ENCODE measurements at places on chromosomes 13 and 19. TPM values are rescaled to one million over a fixed set of nuclear protein-coding genes. Genes with fewer than 3 reads are reported as not detected.

DNA sequence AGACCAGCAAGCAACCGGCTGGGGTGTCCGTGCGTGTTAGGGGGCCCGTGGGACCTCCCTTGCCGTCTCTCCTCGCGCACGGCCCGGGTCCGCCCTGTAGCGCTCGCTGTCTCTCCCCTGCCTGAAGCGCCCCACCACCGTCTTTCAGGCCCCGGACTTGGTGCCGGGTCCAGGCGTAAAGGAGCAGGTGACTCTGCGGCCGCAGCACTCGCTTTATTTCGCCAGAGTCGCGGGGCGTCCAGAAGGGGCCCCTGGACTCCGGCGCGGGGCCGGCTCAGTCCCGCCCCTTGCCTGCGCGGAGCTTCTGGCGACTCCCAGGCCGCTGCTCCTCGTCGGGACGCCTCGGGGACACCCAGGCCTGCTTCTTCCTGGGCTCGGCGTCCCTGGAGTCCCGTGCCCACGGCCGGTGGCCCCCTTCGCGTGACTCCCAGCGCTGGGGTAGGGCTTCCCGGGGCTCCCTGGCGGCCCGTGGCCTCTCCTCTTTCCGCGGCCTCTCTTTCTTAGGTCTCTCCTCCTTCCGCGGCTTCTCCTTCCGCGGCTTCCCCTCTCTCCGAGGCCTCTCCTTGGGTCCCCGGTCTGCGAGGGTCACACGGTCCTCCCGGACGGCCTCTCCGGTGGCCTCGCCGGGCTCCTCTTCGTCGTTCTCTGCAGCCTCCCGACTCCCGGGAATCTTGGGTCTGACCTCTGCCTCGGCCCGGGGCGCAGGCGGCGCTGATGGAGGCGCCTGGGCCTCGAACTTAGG is 3.1 kb downstream of the AMH start:
- DNase-seq, result no peak

GRCh38 chr13:95954266-95954665 is 98.9 kb downstream of the UGGT2 start:
- DNase-seq, result no peak

ENOX1 gene
- total RNA-seq, result 0.51 TPM

ZNF177 gene
- total RNA-seq, result 1.2 TPM

DNA sequence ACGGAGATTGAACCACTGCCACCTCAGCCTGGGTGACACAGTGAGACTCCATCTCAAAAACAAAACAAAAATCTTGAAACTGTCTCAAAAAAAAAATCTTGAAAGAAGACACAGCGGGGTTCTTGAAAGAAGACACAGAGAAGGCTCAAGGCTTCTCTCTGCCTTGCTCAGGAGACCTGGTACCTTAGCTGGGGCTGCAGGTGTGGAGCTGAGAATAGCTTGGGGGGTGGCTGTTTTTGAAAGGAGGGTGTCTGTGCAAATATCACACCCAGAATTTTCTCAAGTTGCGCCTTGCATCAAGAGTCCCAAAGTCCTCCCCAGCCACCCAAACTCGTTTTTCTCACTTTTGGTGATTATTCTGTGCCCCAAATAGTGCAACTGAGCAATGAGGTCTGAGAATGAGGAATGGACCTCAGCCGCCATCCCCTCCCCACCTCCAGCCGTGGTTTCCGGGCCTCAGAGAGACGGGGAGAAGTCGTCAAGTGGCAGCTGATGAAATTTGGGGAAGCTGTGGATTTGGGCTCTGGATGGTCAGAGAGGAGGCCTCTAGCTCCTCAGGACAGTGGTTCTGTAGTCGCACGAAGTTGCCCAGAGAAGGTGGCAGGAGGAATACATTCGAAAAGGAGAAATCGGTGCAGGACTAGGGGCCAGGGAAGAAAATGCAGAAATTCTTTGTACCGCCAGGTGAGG is 8.8 kb downstream of the S1PR2 start:
- no peak for DNase-seq

CYP2A7 gene
- not detected for total RNA-seq

PEAK3 gene
- not detected for total RNA-seq

- DNase-seq, result no peak
Observed at GRCh38 chr19:31015778-31016177, 333.5 kb downstream of the TSHZ3 start.

KANK3 gene
- total RNA-seq, result 0.64 TPM

DNA sequence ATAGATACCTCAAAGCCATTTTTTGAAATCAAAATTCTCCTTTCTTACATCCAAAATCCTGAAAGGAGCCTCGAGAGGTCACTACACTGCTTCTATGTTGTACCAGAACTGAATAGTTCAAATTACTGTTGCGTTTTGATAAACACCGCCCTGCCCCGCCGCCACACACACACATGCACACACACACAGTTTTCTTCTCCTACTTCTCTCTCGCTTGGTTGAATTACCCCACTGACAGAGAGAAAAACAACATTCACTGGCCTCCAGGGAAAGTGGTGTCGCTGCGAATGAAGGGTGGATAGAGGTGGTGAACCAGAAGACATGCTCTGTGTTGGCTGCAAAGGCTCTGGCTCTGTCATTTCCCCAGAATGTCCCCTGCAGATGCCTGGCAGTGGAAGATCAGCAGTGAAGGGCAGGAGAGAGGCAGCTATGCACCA is 183.4 kb upstream of the RFC3 start:
- no peak for DNase-seq

DNA sequence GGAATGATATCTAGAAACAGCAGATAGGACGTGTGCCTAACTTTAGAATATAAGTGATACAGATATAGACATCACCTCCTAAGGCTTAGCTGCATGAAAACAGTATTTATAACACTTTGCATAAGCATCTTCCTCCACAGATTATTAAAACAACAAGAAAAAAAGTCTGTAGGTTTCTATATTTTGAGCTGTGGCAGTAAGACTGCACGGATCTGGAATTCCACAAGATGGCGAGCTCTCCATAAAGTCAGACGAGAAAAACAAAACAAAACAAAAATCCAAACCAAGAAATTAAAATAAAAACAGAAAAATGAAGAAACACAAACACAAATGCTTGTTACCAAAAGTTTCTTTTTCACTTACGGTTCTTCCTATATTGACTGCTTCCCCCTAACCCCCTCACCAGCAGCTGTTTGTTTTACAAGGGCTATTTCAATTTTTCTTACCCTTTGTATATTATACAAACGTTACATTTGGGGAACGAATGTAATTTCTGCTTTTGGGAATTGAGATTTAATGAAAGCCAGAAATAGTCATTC is 285.8 kb downstream of the MYO16 start:
- peak; percentile 34 for DNase-seq

DNA sequence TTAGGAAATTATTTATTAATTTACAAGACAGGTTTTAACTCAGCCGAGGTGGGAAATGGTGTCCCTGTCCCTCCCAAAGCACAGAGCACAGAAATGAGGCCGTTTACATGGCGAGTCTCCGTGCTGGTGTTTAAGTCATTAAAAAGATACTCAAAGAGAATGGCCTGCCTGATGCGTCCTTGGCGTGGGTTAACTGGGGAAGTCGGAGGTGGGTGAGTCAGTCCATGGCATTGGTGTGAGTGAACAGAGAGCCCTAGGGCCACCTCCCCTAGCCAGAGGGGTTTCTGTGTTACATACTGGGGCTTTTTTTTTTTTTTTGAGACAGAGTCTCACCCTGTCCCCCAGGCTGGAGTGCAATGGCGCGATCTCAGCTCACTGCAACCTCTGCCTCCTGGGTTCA is 3.9 kb downstream of the FEM1A start:
- DNase-seq, result peak; percentile 71

DNA sequence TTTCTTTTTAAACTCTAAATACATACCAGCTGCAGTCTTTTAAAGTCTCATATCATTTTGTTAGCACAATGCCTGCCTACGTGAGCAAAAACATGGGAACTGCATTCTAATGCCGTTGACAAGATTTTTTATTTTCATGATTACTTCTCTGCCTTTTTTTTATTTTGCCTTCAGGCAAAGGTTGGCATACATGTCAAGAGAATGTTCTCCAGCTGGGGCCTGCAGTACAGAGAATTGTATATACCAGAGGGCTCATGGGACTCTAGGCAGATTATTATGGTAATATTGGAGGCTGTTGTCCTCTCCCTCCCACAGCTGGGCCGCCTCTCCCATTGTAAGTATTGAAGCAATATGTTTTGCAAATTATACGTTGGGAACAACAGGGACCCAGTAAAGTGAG is 53.9 kb upstream of the OBI1 start:
- no peak for DNase-seq

- no peak for DNase-seq
Observed at GRCh38 chr13:41488124-41488523, 30.8 kb downstream of the RGCC start.

GRIN3B gene
- 0.26 TPM for total RNA-seq

GRCh38 chr13:83882606-83882959 is 309 bp upstream of the SLITRK1 start:
- no peak for DNase-seq

GRCh38 chr13:24906268-24906667 is 142.3 kb downstream of the RNF17 start:
- DNase-seq, result no peak

DNA sequence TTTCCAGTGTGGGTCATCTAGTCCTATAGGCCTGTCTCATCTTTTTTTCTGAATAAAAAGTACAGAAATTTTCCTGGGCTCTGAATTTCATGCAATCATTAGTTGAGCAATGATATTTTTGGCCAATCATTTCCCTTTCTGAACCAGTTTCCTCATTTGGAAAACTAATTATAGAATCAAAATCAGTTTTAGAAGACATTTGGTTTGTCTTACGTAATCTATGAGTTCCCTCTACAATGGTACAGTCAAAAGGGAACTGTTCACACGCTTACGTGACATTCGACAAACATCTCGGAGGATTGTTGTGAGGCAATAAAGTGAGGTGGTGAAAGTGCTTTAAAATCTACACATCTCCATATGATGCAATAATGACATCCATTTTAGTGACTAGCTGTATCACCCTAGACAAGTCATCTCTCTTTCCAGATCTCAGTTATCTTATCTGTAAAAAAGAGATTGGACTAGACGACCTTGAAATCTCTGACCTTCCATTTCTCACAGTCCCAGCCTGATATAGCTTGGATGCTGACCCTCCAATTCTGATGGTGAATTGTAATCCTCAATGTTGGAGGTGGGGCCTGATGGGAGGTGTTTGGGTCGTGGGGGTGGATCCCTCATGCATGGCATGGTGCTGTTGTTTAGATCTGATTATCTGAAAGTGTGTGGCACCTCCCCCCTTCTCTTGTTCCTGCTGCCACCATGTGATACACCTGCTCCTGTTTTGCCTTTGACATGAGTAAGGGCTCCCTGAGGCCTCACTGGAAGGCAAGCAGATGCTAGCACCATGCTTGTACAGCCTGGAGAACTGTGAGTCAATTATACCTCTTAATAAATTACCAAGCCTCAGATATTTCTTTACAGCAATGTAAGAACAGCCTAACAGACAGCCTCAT is 26.7 kb downstream of the FLT1 start:
- no peak for DNase-seq

DNA sequence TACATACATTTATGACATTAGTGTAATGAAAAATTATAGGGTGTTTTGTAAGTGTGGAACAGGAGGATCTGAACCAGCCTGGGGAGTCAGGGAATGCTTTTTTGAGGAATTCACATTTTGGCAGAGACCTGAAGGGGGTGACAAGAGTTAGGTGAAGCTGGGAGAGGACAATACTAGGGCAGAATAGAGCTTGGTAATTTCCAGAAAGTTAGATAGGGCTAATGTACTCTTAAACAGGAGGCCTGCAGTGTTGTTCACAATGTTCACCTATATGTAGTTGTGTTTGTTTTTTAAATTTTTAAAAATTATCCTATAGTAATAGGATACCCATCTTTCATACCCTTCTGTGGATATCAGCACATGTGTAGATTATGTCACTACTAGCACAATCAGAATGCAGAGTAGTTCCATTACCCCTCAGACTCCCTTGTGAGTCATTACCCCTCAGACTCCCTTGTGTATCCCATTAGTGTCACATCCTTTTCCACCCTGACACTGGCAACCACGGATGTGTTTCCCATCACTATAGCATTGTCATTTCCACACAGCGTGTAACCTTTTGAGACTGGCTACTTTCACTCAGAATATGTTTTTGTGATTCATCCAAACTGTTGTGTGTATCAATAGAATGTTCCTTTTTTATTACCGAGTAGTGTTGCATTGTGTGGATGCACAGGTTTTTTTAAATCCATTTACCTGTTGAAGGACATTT is 43.1 kb downstream of the PCCA start:
- peak; percentile 98 for DNase-seq

SIX5 gene
- total RNA-seq, result 2.1 TPM

- DNase-seq, result no peak
Observed at GRCh38 chr13:30872685-30873461, 33.2 kb upstream of the MEDAG start.
